ENCODE measurements at places on chromosomes 13 and 19.

- DNase-seq: no peak
Measured at GRCh38 chr19:47373246-47374240, 24.4 kb downstream of the DHX34 start.

- no peak for DNase-seq
Measured at GRCh38 chr13:31725841-31726240, 13.5 kb upstream of the RXFP2 start.

GRCh38 chr13:79385694-79386093 is 20.4 kb downstream of the RBM26 start:
- no peak for DNase-seq

DNA sequence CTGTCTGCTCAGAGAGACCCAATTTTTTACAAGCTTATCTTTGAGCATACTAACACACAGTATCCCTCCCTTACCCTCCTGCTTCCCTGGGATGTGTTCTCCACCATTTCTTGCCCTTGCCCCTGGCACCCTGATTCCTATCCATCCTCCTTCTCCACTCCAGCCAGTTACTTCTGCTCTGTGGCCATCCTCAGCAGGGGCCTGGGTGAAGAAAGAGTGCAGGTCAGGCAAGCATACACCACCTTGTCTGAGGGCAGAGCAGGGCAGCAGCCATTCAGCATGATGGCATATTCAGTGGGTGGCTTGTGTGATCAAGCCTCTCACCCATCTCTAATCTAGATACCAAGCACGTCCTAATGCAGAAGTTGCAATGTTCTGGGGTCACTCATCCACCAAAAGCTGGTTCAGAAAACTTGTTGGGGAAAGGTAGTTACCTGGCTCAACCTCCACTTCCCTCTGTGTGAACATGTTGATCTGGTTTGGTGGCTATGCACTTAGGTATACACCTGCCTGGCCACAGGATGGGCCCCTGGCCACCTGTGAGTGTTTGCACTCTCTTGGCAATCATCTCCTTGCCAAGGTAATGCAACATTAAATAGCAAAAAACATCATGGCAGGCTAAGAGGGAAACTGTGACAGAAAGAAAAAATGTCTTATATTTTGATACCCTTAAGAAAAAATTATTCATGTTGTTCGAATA is 900.3 kb upstream of the MIR17HG start:
- DNase-seq: no peak

- no peak for DNase-seq
Measured at GRCh38 chr13:106602178-106602577, 34.2 kb upstream of the ARGLU1 start.

- DNase-seq: peak; percentile 66
Measured at GRCh38 chr19:46546194-46546896, 50.7 kb upstream of the PNMA8B start.

- peak; percentile 100 for DNase-seq
Measured at GRCh38 chr19:38949580-38950367, 19.0 kb downstream of the MRPS12 start.

DNA sequence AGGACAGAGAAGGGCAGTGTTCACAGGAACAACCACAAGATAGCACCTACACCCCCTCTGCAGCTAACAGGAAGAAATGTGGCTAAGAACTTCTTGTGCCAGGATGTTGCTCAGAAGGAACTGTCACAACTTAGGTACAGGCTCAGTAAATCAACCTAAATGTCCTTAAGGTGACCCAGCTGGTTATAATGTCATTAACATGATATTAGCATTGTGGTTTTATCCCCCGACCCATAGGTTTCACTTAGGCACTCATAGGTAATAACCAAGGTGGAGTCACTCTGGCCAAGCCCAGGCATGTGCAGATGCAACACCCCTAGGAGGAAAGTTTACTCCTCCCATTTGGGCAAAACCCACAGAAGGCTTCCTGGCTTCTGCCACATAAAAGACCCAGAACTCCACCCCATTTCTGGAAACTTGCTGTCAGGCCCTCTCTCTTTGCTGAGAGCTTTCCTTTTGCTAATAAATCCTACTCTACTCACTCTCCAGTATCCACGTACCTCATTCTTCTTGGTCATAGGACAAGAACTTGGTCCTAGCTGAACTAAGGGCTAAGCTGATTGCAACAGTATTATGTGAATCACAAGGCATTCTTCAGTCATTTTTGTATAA is 951.3 kb downstream of the SLITRK5 start:
- no peak for DNase-seq

GRCh38 chr19:51508059-51508733 is 6.6 kb upstream of the SIGLEC12 start:
- no peak for DNase-seq

DNA sequence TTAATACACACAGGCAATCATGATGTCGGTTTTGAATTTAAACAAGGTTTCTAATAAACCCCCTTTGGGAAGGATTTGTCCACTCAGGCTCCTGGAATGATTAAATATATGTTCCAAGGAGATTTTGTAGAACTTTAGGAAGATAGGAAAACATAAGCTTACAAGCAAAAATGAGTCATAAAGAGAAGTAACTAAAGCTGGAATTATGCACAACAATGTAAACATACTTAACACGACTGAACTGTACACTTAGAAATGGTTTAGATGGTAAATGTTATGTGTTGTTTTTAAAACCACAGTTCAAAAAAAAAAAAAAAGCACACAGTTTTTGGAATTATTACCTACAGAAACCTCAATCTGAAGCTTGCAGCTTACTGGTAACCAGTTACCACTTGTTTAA is 304.4 kb downstream of the NALCN start:
- DNase-seq: no peak

GRCh38 chr19:35513628-35514281 is at the start of gene DMKN:
TSS of gene DMKN (minus strand) at chr19:35513649. CDS start at chr19:35513475, 174 bp downstream.
- peak; percentile 37 for DNase-seq

GRCh38 chr19:58128041-58128685 is 22.4 kb downstream of the ZNF329 start:
- no peak for DNase-seq
